Large intestine (tissue), 12 donors: ENCODE measurements at places on chromosomes 4 and X. TPM values are rescaled to one million over a fixed set of nuclear protein-coding genes. Genes with fewer than 3 reads are reported as not detected.

The SERPINA7 gene
- 0.48 TPM for polyA plus RNA-seq

The RASL11B gene
- polyA plus RNA-seq: 2.1 TPM

The SPIN2B gene
- 12.3 TPM for polyA plus RNA-seq

The AKAP4 gene
- polyA plus RNA-seq: 0.07 TPM

The CENPI gene
- polyA plus RNA-seq: 4.5 TPM
